Activated CD8-positive, alpha-beta memory T cell treated with anti-CD3 and anti-CD28 coated beads for 1 hour (primary cell): ENCODE measurements at places on chromosomes 11 and 22.

DNA sequence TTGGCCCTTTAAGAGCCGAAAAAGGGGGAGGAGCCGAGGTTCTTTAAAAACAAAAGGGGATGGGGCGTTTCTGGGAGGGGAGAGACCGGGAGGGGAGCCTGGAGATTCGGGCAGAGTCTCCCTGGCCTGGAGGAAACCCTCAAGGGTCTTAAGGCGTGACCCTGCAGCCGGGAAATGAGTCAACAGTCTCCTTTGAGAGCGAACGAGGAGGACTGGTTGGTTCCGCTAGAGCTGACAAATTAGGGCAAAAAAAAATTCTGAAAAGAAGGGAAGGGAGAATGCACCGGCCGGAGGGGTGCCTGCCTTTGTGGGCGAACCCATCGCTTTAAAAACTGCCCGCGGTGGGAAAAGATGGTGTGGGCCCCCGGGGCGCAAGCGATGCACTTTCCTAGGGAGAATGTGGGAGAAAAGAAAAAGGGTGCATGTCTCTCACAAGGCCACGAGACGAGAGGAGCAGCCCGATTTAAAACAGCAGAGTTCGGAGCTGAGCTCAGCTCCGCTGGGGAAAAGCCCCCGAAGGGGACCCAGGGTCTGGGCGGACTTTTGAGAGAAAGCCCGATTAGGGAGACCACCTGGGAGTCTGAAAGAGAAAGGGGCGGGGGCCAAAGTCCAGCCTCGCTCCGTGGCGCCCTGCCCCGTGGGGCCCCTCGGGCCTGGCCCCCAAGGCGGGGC is 874 bp downstream of the ZFTA start:
- DNase-seq = no peak

GRCh38 chr11:107711861-107712755 is at the start of gene SLN:
SLN (minus strand) TSS chr11:107712056.
- DNase-seq = no peak

DNA sequence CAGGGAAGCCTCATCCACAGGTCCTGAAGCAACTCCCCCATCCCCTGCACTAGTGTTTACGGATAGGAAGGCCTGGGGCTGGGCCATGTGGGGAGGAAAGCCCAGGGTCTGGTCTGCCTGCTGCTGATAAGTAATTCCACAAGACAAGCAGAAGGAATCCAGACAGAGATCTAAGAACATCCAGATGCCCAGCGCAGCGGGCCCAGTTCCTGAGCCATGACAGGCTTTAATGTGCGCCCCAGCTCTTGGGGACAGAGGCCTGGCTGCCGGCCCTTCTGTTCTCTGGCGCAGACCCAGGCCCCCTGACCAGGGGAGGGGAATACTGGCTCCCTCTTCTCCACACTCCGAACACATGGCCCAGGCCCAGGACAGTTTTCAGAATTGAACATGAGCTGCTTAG is 28.8 kb upstream of the ETS1 start:
- no peak for DNase-seq

- DNase-seq = no peak
Measured at GRCh38 chr11:75503531-75504099, 22.1 kb downstream of the GDPD5 start.

- DNase-seq = no peak
Measured at GRCh38 chr11:83063073-83063754, 8.5 kb downstream of the RAB30 start.

DNA sequence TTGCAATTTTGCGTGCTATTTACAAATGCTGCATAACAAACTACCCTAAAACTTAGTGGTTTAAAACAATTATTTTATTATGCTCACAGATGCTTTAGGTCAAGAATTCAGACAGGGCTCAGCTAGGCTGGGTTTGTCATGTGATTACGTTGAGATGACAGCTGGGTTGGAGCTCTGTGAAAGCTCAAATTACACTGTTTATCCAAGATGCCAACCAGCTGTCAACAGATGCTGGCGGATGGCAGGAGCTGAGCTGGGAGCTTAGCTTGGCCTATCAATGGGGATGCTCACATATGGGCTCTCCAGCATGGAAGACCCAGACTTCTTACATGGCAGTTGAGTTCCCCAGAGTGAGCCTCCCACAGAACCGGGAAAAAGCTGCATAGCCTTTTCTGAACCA is 62.7 kb downstream of the STK33 start:
- DNase-seq = no peak

GRCh38 chr11:122226810-122227379 is 110.9 kb upstream of the BLID start:
- no peak for DNase-seq

DNA sequence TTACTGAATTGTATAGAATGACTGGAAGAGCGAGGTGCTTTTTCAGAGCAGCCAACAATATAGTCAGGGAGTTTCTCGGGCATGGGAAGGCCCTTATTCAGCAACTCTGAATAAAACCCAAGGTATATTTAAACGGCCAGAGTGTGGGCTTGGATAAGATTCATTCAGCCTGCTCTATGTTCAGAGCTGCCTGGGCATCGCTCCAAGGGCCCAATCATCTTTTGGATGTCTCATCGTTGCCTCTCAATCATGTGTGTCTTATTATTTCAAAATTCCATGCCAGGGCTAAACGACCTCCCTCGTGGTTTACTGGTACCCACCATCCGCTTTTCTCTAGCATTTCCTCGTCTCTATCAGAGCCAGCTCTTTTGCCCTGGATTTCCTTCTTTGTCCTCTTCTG is 19.5 kb upstream of the NTM start:
- DNase-seq = no peak

GRCh38 chr22:42933485-42934091 is 76.5 kb upstream of the ARFGAP3 start:
- DNase-seq = no peak

DNA sequence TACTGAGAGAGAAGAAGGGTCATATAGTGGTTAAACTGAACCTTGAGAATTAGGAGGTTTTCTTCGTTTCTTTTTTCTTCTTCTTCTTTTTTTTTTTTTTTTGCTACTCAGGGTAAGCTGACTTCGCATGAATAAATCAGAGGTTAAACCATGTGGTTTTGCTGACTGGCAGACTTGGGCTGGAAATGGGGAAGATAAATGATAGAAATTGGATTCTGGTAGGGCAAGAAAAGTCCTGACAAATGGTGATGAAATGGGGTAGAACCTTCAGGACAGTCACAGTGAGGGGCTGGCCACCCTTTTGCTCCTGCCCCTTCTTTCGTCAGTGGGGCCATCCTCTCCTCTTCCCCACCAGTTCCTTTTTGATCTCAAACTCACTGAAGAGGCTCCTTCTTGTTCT is 1.6 kb upstream of the SWAP70 start:
- DNase-seq = no peak

- no peak for DNase-seq
Measured at GRCh38 chr11:297586-298405, 1.5 kb downstream of the IFITM5 start.

- DNase-seq = no peak
Measured at GRCh38 chr11:46290598-46291309, 13.3 kb downstream of the CREB3L1 start.

DNA sequence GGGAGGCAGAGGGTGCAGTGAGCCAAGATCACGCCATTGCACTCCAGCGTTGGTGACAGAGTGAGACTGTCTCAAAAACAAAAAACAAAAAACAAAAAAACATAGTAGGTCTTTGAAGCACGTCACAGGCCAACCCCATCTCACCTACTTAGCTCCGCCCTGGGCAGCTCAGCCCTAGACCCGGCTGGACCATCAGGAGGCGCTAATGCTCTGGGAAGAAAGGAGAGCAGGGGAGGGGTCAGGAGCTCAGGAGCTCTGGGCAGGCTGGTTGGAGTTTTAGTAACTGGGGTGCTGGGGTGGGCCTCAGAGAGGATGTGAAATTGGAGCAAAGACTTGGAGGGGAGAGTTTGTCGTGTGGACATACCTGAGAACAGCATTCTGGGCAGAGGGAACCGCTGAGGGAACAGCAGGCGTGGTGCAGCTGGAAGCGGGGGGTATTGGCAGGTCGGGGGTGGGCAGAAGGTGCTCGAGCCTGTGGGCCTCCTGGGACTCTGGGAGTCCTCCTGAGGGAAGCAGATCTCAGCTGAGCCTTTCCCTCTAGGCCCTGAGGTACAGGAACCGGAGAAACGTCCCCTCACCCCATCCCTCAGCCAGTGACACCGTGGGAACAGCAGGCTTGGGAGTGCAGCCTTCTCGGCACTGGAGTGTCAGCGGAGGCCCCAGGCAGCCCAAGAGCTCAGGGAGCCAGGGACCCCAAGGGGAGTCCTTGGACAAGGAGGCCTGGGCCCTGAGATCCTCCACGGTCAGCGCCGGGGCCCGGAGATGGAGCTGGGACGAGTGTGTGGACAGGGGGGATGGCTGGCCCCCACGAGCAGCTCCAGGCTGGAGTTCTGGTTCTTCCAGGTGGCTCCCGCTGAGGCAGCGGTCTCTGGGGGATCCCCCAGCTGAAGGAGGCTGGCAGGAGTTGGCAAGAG is 2.2 kb upstream of the RPS6KA4 start:
- DNase-seq = no peak

- no peak for DNase-seq
Measured at GRCh38 chr22:47250995-47251765, 488.7 kb downstream of the TBC1D22A start.

DNA sequence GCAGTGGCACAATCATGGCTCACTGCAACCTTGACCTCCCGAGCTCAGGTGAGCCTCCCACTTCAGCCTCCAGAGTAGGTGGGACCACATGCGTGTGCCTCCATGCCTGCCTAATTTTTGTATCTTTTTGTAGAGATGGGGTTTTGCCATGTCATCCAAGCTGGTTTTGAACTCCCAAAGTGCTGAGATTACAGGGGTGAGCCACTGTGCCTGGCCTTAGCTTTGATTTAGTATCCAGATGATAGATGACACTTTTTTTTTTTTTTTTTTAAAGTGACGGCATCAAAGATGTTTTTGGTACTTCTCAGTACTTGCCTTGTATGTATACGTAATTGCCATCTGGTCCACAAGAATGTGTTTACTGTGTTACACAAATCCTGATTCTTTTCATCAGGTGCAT is 23.4 kb downstream of the LDHAL6A start:
- no peak for DNase-seq

DNA sequence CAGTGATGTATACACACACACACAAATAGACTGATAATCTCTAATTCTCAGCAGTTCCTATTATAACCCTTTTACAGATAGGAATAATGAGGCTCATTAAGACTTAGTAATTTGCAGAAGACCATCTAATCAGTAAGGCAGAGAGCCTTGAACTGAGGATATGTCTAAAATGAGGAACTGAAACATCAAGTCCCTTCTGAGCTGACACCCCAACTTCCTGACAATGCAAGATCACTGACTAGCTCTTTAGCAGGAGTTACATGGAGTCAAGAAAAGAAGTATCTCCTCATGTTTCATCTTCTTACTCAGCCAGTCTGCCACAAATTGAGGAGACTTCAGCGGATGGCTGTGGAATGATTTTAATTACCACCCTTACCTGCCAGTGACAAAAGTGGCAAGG is 193.0 kb downstream of the MSANTD4 start:
- DNase-seq = no peak

- DNase-seq = no peak
Measured at GRCh38 chr22:20424932-20425565, 12.6 kb downstream of the SCARF2 start.

GRCh38 chr11:113994077-113994954 is 19.4 kb downstream of the HTR3A start:
- peak; percentile 10 for DNase-seq

- DNase-seq = no peak
Measured at GRCh38 chr11:117175104-117175503, 3.4 kb upstream of the SIDT2 start.
